Activated T-cell treated with anti-CD3 and anti-CD28 coated beads, Interleukin-2, amount 50 U/mL, for 1 hour (primary cell): ENCODE measurements at places on chromosomes 12 and 14.

GRCh38 chr12:67035121-67035520, 234.0 kb upstream of the CAND1 start:
- DNase-seq = no peak

DNA sequence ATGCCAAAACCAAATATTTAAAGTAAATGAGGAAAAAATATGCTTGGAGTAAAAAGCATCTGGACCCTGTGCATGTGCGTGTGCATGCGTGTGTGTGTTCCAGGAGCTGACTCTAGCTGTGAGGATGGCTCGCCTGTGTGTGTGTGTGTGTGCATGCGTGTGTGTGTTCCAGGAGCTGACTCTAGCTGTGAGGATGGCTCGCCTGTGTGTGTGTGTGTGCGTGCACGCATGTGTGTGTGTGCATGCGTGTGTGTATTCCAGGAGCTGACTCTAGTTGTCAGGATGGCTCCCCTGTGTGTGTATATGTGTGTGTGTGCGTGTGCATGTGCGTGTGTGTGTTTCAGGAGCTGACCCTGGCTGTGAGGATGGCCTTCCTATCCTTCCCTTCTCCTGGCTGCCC, 357.7 kb downstream of the CACNA1C start:
- DNase-seq = no peak

- no peak for DNase-seq
Observed at GRCh38 chr14:38279572-38279971, 23.7 kb upstream of the CLEC14A start.

DNA sequence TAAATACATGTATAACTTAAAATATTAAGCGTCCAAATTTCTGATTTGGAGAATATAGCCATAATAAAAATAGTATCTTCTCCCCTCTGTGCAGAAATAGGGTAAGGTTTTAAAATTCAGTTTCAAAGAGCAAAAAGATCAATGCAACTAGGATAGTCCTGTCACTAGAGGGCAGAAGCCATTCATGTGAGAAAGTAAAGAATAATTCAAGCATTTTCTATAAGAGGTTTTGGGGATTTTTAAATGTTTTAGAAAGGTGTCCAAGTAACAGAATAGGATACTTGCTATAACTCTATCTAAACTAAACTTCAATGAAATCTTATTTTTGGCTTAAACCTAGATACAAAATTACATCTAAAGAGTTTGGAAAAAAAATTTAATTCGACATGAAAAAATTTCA, 50.3 kb downstream of the ADAMTS20 start:
- DNase-seq = no peak

- no peak for DNase-seq
Observed at GRCh38 chr14:29085546-29085945, 319.0 kb downstream of the FOXG1 start.

DNA sequence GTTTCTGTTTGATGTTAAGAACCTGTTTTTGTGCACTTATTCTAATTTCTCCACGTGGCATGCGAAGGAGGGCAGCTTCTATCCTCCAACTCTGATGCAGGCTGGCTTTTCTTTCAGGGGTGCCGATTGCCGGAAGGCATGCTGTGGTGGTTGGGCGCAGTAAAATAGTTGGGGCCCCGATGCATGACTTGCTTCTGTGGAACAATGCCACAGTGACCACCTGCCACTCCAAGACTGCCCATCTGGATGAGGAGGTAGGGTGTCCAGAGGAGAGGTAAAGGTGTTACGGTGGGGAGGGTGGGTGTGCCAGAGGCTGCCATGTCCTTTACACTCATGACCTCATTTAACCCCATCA, 29.6 kb downstream of the MTHFD1 start:
- no peak for DNase-seq

DNA sequence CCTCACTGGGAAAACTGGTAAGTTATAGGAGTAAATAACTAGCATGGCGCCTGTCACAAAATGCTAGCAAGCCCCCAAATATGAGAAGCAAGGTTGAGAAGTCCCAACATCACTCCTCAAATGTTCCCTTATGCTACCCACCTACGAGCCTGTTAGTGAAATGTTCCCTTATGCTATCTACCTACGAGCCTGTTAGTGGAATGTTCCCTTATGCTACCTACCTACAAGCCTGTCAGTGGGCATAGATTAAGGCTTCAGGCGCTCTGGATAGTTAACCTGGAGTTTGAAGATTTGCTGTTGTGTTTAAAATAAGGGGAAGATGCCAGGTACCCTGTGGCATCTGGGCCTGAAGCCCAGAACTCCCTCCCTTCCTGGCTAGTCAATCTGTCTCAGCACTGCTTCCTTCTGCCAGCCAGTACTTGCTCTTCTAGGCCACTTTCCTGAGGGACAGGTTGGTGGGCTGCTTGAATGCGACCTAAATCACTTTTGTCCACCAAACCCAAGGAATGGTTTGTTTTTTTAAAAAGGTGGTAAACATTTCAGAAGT, 67.1 kb upstream of the SINHCAF start:
- no peak for DNase-seq

DNA sequence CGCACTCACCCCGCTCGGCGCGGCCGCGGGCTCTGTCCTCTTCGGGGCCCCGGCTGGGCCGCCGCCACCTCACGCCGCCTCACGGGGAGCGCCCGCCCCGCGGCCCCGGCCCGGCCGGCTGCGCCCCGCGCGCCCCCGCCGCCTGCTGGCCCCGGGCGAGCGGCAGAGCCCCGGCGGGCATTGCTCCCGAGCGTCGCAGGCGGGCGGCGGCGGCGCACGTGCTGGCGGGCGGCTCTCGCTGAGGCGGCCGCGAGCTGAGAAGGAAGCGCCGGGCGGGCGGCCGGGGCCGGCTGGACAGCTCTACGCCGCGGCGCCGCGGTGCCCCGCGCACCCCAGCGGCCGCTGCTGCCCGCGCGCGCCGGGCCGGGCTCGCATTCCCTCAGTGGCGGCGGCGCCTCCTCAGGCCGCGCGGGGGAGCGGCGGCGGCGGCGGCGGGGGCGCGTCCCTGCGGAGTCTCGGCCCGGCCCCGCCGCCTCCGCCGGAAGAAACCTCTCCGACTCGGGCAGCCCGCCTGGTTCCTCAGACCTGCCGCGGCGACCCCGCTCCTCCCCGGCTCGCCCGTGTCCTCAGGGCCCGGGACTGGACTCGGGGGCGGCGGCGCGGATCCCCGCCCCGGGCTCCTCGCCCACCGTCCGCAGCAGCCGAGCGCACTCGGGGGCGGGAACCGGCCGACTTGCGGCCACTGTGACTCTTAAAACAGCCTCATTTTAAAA, at the start of gene PITPNM2:
TSS of gene PITPNM2 (minus strand) at position 347 of the 713 bp plus-strand sequence. CDS start 116,500 bp downstream, outside the sequence.
- peak; percentile 75 for DNase-seq

DNA sequence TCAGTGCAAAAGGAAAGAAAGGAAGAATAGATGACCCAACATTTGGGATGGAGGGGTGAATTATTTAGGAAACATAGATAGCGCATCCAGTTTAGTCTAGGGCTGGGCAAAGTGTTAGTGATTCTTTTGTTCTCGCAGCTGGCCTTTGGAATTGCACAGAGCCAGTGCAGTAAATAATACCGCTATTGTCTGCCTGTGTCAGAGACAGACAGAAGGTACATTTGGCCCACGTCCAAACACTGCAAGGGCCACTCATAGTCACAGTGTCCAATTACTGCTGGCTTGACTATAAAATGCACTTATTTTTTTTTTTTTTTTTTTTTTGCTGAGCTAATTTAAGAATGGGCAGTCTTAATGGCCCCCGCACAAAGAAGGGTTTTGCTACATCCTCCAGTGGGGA, 638.6 kb downstream of the BCL11B start:
- DNase-seq = no peak

DNA sequence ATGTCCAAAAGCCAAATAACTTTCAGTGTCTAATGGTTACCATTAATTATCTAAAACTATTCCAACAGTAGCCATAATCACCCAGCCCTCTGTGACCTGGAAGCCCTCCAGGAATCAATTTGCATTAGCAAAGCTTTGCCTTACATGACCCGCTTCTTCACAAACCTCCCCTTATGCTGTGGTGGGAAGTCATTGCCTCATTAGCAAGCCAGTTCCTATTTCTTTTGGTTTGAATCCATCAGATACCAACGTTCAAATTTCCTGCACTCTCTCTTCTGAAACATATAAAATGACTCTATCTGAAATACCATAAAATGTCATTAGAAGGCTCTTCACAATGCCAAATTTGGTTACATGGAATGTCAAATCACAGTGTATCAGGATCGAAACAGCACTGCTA, 268.3 kb upstream of the PRKD1 start:
- no peak for DNase-seq
